Right ventricle myocardium inferior (tissue), 1 donor: ENCODE measurements at places on chromosomes 12 and 14. TPM values are rescaled to one million over a fixed set of nuclear protein-coding genes. Genes with fewer than 3 reads are reported as not detected.

GRCh38 chr12:32211900-32212156, 105.2 kb downstream of the BICD1 start:
- DNase-seq: no peak

GRCh38 chr12:39503439-39503838, 60.5 kb upstream of the KIF21A start:
- no peak for DNase-seq

- DNase-seq: no peak
Observed at GRCh38 chr14:67881225-67881624, 61.6 kb downstream of the RAD51B start.

DNA sequence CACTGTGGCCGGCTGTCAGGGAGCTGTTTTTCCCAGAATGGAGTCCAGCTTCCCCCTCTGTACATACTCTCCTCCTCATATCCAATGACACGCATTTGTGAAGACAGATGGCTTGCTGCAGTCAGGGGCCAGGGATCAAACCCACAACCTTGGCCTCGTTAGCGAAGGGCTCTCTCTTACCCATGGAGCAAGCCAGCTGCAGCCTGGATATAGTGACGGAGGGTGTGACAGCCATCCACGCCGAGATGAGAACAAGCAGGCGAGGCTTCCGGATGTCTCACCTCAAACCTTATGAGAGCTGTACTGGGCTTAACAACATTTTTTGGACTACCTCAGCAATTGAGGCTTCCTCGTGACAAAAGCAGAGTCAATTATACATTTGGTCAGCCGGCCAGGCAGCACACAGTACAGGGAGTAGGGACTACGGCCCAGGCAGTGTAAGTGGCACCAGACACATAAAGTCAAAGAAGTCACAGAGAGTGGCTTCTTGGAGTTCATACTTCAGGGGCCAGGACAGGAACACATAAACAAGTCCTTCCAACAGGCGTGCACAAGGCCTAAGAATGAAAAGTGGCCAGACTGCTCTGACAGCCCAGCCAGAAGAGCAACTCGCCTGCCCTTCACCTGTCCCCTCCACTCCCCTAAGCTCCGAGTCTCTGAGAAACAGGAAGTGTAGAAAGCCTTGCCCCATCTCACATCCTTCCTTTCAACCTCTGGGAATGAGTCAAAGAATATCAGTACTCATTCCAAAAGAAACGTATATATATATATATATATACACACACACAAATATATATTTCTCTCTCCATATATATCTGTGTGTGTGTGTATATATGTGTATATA, 115.1 kb downstream of the TTC7B start:
- DNase-seq: no peak

DNA sequence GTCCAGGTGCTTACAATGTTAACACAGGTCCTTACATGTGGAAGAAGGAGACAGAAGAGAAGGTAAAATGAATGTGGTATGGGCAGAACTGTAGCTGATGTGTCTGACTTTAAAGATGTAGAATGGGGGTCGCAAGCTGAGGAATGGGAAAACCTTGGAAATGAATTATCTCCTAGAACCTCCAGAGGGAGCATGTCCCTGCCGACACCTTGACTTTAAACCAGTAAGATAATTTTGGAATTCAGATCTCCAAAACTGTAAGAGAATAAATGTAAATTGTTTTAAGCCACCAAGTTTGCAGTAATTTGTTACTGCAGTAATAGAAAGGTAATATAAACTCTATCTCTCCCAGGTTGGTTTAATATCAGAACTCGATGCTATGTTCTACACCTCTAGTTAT, 80.1 kb upstream of the ALG10 start:
- DNase-seq: no peak

GRCh38 chr14:71103662-71104484, 196.6 kb downstream of the PCNX1 start:
- DNase-seq: no peak

GRCh38 chr12:42763682-42764081, 174.1 kb upstream of the PRICKLE1 start:
- DNase-seq: no peak

The FGF6 gene
- not detected for total RNA-seq

The FAM161B gene
- 3.7 TPM for total RNA-seq

The PPP1R1A gene
- 239 TPM for total RNA-seq
